ENCODE measurements at places on chromosomes 6 and 20. TPM values are rescaled to one million over a fixed set of nuclear protein-coding genes. Genes with fewer than 3 reads are reported as not detected.

DNA sequence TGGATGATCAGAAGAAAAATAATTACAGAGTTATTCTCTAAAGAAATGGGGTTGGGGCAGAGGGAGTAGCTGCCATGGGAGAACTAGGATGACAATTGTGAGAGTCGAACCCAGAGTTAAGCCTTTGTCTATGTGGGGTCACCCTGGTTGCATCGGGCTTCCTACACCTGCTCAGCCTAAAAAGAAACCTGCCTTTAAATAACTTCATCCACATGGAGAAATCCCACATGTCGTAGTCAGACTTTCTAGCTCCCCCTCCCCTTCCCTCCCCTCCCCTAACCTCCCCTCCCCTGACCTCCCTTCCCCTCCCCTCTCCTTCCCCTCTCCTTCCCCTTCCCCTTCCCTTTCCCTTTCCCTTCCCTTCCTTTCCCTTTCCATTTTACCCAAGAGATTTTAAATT, 14.7 kb downstream of the VIP start:
- ATAC-seq, result no peak

DNA sequence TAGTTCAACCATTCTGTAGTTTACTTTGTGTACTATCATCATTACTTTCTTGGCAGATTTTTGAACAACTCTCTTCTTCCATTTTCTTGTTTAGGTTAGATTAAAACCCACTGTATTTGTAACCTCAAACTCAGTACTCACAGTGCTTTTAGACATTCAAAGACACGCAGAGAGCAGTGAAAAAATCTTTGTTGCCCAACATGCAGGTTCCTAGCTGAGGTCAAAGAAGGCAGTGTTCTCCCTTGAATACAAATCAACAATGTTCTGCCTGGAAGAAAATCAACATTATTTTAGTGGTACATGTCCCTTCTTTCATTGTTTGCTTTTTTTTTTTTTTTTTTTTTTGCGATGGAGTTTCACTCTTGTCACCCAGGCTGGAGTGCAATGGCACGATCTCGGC, 11.2 kb downstream of the CYB5R4 start:
- no peak for ATAC-seq

Gene ZNF311
- 1.1 TPM for total RNA-seq

DNA sequence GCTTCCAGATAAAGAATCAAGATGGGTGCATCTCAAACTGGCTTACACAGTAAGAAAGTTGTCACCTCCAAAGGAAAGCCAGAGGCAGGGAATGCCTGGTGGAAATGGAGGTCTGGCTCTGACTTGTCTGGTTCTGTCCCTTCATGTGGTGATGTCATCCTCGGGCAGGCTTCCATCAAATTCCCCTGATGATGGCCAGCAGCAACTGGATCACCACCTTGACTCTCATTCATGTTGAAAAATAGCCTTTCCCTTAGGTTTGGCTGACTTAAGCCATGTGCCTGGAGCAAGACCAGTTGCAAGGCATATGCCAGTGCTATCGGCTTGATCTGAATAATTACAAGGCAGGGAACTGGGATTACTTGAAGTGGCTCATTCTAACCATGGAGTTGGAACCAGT, 28.8 kb downstream of the IMPG1 start:
- no peak for ATAC-seq

Gene OR2B6
- total RNA-seq, result not detected
